NCI-H1694 (cell line): ENCODE measurements at places on chromosomes 12 and 14.
A peak's percentile ranks its signal among the peaks of the same experiment; 100 is the strongest.

DNA sequence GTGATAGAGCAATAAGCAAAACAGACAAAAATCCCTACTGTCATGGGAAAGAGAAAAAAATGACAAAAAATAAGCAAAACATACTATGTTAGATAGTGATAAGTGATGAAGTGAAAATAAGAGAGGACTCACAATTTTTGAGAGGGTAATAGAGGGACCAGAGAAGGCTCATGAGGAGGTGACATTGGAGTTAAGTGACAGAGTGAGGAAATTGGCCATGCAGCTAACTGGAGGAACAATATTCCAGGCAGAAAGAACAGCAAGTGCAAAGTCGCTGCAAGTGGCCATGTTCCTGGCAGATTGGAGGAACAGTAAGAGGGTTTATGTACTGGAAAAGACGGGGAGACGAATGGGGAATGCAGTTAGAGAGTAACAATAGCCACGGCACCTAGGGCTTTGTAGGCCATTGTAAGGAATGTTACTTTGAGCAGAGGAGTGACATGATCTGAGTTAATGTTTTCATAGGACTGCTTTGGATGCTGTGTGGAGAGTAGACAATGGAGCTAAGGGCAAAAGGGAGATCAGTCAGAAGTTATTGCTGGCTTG is 1.4 kb upstream of the SAV1 start:
- DNase-seq, result no peak

DNA sequence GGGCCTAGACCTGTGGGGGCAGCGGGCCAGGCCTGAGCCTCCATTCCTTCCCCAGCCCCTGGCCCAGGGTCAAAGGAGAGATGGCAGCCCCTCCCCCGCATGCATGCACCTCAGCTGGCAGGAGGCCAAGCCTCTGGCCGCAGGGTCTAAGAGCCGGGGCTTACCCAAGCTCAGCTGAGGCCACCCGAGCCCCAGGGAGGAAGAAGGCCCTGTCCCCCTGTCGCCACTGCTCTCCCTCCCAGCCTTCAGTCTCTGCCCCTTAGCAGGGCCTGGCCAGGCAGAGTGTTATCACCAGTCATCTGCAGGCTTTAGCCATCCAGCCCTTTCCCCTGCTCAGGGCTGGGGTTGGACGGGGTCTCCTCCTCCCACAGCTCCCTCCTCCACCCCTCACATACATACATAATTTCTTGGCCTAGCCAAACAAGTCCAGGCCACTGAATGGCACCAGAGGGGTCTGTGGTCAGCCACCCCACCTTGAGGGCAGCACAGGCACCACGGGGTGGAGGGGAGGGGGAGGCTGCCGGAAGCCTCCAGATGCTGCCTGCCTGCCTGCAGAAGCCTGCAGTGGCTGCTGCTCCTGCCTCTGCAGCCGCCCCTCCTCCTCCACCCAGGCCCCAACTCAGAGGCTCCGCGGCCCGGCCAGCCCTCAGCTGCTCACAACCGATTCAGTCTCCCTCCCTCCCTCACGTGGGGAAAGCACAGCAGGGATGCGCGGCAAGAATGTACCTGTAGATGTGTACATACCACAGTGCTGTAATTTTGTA is 22.8 kb downstream of the RAB35 start:
- no peak for DNase-seq

DNA sequence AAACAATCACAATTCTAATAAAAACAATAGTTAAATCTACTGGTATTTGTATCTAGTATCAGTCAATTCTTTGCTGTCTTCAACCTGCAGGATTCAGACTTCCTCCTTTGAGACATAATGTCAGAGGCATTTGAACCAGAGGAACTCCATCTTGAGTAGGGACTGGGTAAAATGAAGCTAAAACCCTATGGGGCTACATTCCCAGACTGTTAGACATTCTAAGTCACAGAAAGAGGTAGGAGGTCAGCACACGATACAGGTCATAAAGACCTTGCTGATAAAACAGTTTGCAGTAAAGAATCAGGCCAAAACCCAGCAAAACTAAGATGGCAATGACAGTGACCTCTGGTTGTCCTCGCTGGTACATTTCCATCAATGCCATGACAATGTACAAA is 48.2 kb upstream of the MAP3K9 start:
- no peak for DNase-seq

DNA sequence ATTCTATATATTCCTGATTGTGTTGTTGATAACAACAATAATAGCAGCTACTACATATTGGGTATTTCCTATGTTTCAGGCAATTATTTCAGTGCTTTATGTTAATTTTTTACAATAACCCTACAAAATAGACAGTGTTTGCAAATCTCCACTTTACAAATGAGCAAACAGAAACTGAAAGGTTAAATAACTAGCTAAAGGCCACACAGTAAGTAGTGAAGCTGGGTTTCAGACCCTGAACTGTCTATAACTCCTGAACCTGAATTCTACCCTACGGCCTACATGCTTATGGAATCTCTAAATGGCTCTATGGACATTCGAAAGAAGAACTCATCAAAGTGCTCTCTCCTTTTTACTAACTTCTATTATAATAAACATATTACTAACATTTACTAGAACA is 19.7 kb upstream of the NUDT4 start:
- DNase-seq, result no peak

- peak; percentile 79 for DNase-seq
Measured at GRCh38 chr12:67441736-67442346, 172.7 kb downstream of the CAND1 start.

- no peak for DNase-seq
Measured at GRCh38 chr14:95651028-95651427, 35.2 kb upstream of the TCL1B start.

GRCh38 chr12:132162508-132163031 is 18.3 kb downstream of the NOC4L start:
- DNase-seq, result no peak

GRCh38 chr12:12587878-12588277 is 23.8 kb upstream of the CREBL2 start:
- DNase-seq, result no peak

GRCh38 chr14:89302396-89302950 is 114.6 kb downstream of the FOXN3 start:
- DNase-seq, result no peak

DNA sequence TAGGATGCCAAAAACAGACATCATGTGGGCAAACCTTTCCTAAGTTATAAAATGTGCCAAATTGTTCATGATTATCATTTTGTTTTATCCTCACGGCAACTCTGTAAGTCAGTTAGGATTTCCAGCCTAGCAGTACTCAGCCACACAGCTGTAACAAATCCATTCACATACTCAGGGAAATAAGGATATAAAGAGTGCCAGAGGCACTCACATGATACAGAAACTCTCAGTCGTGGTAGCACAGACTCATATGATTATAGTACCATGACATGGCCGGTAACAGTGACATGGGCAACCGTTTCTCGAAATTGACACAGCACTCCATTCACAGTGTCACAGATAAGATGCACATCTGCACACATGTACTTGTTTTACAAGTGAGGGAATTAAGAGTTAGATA is 344.2 kb downstream of the LRIG3 start:
- no peak for DNase-seq

- DNase-seq, result no peak
Measured at GRCh38 chr14:47390831-47391504, 284.4 kb downstream of the MDGA2 start.

DNA sequence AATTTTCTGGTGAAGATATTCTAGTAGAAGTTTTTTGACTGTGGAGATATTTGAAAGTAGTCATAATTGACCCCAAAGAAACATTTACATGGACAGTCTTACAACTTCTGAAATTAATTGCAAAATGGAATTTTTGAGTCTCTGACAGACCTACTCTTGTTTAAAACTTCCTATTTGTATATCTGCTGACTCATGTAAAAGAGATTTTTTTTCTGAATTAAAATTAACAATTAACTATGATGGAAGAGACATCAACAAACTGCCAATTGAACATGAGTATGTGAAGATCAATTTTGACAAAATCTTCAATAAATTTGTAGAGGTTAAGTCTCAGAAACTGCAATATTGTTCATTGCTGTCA is 108.5 kb upstream of the MAX start:
- no peak for DNase-seq

DNA sequence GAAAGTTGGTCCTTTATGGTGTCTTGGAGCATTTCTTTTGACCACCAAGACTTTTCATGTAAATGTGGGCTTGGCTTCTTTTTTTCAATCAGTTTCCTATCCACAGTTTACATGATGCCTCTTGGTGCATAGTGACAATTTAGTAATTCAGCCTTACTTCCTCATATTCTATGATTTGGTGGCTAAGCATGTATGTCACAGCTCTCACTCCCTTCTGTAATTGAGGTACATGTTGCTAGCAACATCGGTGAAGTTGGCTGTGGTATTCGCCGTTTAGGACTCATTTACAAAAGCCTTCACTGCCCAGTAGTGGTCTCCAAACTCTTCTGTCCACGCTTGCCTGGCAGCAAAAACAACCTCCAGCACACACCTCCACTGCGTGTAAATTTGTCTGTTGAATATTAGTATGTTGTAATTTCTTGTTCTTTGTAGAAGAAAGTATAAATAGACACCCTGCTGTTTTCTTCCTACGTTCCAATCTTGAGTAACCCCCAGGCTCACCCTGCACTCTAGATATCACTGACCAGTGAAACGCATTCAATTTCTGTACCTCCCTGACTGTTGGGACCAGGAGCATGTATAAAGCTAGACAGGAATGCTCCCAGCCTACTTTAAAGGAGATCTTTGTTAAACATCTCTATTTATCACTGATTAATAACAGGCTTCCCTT is 90.4 kb downstream of the PPP2R5C start:
- no peak for DNase-seq

DNA sequence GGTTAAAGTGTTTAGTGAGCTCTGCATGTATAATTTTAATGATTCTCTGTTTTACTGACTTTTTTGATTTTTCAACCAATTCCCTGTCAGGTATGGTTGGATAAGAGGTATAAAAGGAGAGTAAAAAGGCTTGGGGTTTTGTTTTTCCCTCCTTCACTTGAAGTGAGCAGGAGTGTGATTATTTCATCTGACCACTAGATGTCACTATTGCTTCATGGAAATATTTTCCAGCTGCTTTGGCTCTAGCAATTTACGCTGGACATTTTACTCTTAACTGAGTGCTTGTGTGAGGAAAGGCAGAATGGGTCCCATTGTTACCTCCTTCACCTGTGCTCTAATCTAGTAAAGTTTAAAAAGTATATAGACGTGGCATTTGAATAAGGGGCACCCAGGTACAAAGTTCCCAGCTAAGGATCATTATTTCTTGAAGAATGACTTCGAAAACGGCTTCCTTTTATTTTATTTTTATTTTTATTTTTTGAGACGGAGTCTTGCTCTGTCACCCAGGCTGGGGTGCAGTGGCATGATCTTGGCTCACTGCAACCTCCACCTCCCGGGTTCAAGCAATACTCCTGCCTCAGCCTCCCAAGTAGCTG is 66.5 kb downstream of the TBC1D30 start:
- DNase-seq, result peak; percentile 31

- DNase-seq, result no peak
Measured at GRCh38 chr14:55951341-55952206, 166.6 kb upstream of the PELI2 start.

DNA sequence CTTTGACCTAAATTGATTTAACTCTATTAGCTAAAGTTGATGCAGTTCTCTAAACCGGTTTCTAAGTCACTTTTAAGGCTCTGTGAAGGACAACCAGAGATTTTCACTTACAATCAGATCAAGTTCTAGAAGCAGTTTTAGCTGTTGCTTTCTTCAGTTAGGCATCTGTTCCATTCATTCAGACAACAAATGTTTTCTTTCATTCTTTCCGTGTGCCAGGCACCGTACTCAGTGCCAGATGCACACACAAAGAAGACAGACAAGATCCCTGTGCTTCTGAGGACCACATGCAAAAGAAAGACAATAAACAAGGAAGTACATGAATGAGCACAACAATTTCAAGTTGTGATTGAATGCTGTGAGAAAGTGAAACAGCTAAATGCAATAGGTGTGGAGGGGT is 11.1 kb upstream of the EGLN3 start:
- DNase-seq, result no peak

- no peak for DNase-seq
Measured at GRCh38 chr12:87704374-87704773, 324.8 kb downstream of the C12orf50 start.

- no peak for DNase-seq
Measured at GRCh38 chr12:11771895-11772502, 122.5 kb downstream of the ETV6 start.

GRCh38 chr14:71383510-71383909 is 476.3 kb downstream of the PCNX1 start:
- DNase-seq, result no peak

DNA sequence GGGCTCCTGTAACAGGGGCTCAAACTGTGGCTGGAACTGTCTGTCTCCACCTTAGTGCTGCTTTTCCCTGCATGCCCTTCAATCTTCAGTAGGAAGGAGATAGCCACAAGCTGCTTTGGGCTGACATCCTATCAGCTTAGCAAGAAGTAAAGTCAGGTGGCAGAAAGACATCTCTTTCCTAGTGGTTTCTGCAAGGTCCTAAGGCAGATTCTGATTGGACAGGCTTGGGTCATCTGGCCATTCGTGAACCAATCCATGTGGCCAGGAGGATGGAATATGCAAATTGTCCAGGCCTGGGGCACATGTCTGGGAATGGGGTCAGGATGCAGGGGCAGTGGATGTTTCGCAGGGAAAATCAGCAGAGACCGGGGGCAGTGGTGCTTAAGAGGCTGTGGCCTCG is 5.2 kb downstream of the RITA1 start:
- DNase-seq, result no peak

DNA sequence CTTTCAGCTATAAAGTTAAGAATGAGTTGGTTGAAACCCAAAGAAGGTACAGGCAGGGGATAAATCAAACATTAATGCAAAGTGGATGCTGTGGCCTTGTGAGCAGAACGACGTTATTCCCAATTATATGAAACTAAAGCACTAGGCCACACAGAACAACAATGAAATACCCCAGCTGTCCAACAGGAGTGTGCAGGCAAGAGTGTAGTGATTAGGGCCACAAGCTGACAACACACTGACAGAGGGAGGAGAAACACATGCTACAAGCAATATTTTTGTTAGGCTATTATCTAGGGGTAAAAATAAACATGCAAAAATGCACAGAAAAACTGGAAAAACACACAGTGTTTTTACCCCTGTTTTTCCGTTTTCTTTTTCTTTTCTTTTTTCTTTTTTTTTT is 15.0 kb downstream of the MAP3K9 start:
- no peak for DNase-seq

DNA sequence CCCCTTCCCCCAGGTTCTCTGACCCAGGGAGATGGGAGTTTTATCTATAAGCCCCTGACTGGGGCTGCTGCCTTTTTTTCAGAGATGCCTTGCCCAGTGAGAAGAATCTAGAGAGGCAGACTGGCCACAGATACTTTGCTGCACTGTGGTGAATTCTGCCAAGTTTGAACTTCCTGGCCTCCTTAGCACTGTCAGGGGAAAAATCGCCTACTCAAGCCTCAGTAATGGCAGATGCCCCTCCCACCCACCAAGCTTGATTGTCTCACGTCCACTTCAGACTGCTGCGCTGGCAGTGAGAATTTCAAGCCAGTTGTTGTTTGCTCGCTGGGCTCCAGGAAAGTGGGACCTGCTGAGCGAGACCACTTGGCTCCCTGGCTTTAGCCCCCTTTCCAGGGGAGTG is 31.7 kb downstream of the KLRK1 start:
- no peak for DNase-seq

- no peak for DNase-seq
Measured at GRCh38 chr12:49684310-49684854, 22.8 kb downstream of the FMNL3 start.

GRCh38 chr12:89040146-89040964 is 311.9 kb downstream of the DUSP6 start:
- DNase-seq, result no peak
